ENCODE measurements at places on chromosomes 7 and 10.

DNA sequence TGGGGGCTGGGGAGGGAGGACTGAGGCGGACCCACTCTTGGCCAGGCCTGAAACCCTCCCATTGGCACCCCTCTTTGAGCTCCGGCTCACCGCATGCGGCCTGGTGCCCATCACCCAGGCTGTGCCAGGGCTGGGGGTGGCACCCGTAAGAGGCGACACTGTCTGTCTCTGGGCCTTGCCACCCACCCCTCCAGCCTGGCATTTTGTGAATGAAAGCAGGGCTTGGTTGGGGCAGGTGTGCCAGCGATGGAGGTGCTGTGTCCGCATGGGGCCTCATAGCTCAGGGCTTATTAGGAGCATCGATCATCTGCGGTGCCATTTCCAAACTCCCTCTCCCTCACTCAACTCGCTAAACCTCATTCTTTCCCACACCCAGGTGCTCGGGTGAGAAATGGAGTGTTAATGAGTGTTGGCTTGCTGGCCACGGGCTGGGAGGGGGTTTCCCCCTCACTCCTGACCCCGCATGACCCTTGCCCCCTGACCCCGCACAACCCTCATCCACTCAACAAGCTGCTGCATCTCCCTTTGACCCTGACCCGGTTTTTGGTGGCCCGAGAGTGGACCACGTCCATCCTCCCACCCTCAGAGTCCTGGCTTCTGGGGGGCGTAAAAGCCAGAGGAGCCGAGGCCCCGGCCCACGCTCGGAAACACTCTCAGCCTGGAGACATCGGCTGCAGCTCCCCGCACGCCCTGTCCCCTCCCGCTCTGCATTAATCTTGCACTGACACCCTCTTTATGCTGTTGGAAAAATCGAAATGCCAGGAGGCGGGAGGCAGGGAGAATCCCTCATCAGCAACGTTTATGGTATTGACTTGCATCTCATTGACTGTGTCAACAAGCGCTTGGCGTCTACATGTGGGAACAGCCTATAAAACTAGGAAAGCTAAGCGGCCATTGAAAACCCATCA, 161.2 kb downstream of the DNAJB6 start:
- DNase-seq: no peak

GRCh38 chr7:136530831-136531230, 337.6 kb upstream of the CHRM2 start:
- DNase-seq: no peak

DNA sequence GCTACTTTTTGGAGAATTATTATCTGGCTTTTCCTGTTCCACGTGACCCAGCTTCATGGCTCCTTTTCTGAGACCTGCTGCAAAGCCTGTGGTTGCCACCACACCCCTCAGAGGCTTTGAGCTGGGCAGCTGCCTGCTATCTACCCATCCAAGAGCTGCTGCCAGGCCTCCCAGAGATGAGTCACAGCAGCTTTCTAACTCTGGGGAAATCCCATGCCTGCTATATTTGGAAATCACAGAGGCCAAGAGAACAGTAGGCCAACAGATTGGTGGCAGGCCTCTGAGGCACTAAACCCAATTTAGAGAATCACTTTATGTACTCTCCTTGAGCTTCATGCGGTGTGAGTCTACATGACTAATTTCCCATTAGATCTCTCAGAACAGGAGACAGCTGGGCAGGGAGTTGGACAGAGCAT, 35.2 kb downstream of the SGCE start:
- DNase-seq: no peak

GRCh38 chr10:85655411-85655810, 711.2 kb downstream of the GRID1 start:
- DNase-seq: no peak

DNA sequence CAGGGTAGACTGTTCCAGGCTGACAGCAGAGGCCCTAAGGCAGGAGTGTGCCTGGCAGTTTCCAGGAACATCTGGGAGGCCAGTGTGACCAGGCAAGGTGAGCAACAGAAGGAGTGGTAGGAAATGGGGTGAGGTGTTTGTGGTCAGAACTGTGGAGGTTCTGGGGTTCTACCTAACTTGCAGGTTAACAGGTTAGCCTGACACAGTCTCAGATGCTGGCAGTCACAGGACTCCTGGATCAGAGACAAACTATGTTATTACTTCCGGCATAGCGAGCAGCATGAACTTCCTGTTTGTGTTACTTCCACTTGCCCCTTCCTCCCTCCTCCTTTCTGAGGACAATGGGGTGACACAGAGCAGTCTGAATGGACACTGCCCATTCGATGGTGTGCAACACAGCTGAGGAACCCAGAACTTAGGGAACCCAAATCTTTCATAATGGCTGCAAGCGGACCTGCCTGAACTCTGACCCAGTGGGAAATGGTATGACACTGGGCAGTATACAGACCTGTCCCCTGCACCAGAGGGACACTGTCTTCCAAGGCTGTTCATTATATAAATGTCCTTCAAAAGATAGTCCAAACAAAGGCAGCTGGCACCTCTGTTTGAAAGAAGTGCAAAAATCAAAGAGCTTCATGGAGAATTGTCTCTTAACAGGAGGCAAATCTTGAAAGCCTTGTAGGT, 3.9 kb upstream of the SAR1A start:
- no peak for DNase-seq

DNA sequence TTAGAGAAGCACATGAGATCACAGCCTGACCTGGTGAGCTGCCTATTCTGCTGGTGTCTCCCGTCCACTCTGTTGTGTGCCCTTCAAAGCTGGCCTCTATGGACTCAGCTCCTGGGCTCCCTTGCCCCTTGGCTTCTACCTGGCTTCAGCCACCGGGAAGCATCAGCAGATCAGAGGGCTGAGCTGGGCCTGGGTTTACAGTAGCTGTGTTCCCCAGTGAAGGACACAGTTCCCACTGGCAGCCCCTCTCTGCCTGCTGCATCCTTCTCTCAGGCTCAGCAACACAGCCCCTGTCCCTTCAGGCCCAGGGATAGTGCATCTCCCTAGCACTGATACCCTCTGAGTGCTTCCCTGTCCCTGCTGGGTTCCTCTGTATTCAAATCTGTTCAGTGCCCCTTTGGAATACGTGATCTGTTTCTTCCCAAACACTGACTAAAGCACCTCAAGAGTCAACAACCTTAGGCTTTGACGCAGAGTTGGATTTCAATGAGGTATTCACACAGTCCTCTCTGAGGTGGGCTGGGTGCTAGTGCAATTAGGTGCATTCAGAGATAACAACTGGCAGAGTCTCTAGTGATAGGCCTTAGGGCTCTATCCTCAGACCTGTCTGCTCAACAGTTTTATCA, 109.8 kb downstream of the GRID1 start:
- DNase-seq: no peak

DNA sequence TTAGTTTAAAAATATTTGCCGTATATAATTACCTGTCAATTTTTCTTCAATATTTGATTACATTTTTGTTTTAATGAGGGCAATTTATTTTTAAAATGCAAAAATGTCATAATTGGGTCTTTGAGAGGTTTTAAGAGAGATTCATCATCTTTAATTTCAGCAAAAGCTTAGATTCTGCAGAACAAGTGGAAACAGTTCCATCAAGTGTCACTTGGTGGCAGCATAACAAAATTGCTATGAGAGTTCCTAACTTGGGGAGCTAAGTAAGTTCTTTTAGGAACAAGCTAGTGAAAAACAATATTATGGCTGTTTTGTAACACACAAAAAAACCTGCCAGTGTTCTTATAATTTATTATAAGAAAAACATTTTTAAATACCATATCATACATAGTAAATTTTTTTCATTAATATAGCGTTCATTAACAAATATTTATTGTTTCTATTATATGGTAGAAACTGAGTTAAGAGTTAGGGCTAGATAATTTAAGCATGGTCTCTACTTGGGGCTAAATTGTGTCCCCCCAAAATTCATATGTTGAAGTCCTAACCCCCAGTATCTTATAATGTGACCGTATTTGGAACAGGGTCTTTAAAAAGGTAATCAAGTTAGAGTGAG, 155.2 kb downstream of the MAGI2 start:
- DNase-seq: no peak

DNA sequence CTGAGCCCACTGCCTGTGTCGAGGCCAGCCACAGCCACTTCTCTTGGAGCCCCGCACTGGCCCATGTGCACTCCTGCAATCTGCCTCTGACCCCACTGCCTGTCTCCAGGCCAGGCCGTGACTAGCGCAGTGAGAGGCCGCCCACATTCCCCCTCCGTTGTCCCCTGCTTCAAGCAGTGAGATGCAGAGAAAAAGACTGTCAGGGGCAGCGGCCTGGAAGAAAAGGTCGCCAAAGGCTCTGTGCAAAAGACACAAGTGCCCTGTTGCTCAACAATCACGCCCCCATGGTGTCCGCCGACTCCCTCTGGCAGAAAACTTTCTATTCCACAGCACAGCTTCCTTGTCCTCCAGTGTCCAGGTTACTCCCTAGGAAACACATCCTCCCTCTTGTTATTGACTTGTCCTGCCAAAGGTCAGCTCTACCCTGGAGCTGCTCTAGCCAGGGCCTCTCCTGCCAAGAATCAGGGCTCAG, 9.9 kb downstream of the FAM131B start:
- no peak for DNase-seq

- no peak for DNase-seq
Measured at GRCh38 chr7:135321556-135321955, 87.9 kb downstream of the STRA8 start.

DNA sequence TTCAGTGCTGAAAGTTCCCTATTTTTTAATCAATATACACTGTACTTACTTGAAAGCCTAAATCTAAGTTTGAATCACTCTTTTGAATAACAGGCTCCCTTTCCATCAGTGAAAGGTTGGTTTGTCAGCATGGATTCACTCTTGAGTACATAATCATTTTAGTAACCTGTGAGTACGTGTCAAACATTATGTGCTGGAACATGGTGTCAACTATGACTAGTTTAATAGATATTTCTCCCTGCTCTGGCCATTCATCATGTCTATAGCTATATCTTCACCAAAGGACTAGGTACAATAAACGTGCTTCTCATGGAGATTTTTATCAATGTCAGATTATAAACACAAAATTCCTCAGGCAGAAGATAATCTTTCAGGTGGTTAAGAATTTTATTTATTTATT, 61.7 kb upstream of the MDFIC start:
- DNase-seq: no peak

- no peak for DNase-seq
Measured at GRCh38 chr10:9634466-9634865, 1383.2 kb upstream of the CELF2 start.
